Gastrocnemius medialis (tissue), 4 donors: ENCODE measurements at places on chromosomes 6 and 20. TPM values are rescaled to one million over a fixed set of nuclear protein-coding genes. Genes with fewer than 3 reads are reported as not detected.
A peak's percentile ranks its signal among the peaks of the same experiment; 100 is the strongest.

GRCh38 chr6:14754751-14755513, 490.9 kb upstream of the JARID2 start:
- no peaks in the 10 kb centered on the region for H3K27me3 ChIP-seq
- no peak overlapping the region for H3K27ac ChIP-seq
- H3K4me1 ChIP-seq: no peaks in the 10 kb centered on the region
- H3K4me3 ChIP-seq: no peak overlapping the region
- H3K36me3 ChIP-seq: no peaks in the 10 kb centered on the region
- DNase-seq: no peak

GRCh38 chr6:36986704-36987047, 680 bp upstream of the MTCH1 start:
- H3K4me3 ChIP-seq: peak overlapping the region; percentile 98
- H3K4me1 ChIP-seq: peaks cover 31% of the 10 kb centered on the region
- no peak for DNase-seq
- H3K36me3 ChIP-seq: no peaks in the 10 kb centered on the region
- no peaks in the 10 kb centered on the region for H3K27me3 ChIP-seq
- peak overlapping the region; percentile 92 for H3K27ac ChIP-seq

GRCh38 chr6:44010411-44011349, 116.6 kb downstream of the MRPL14 start:
- peak overlapping the region; percentile 68 for H3K27ac ChIP-seq
- peak; percentile 65 for DNase-seq
- H3K36me3 ChIP-seq: no peaks in the 10 kb centered on the region
- peaks cover 31% of the 10 kb centered on the region for H3K4me1 ChIP-seq
- no peaks in the 10 kb centered on the region for H3K27me3 ChIP-seq
- no peak overlapping the region for H3K4me3 ChIP-seq

- no peak overlapping the region for H3K4me3 ChIP-seq
- H3K27ac ChIP-seq: peak overlapping the region; percentile 75
- DNase-seq: no peak
- H3K27me3 ChIP-seq: no peaks in the 10 kb centered on the region
These were observed 465.4 kb upstream of the BTBD3 start for GRCh38 chr20:11452326-11452725.

GRCh38 chr6:137019476-137020272, 25.1 kb downstream of the IL20RA start:
- H3K4me3 ChIP-seq: no peak overlapping the region
- H3K27me3 ChIP-seq: no peaks in the 10 kb centered on the region
- H3K36me3 ChIP-seq: no peaks in the 10 kb centered on the region
- H3K27ac ChIP-seq: no peak overlapping the region
- DNase-seq: no peak
- H3K4me1 ChIP-seq: no peaks in the 10 kb centered on the region

DNA sequence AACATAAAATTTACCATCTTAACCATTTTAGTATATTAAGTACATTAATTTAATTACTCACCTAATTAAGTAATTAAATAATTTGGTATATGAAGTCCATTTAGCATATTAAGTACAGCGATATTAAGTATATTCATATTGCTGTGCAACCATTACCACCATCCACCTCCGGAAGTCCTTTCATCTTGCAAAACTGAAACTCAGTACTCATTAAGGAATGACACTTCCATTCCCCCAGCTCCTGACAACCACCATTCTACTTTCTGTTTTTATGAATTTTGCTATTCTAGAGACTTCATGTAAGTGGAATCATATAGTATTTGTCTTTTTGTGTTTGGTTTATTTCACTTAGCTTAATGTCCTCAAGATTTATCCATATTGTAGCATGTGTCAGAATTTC, 61.1 kb upstream of the GTSF1L start:
- H3K4me1 ChIP-seq: no peaks in the 10 kb centered on the region
- H3K27me3 ChIP-seq: no peaks in the 10 kb centered on the region
- no peak overlapping the region for H3K4me3 ChIP-seq
- DNase-seq: no peak

GRCh38 chr6:130788954-130789353, 38.3 kb upstream of the SMLR1 start:
- DNase-seq: no peak
- no peak overlapping the region for H3K27ac ChIP-seq
- H3K27me3 ChIP-seq: no peaks in the 10 kb centered on the region
- no peak overlapping the region for H3K4me3 ChIP-seq
- no peaks in the 10 kb centered on the region for H3K4me1 ChIP-seq

- H3K4me3 ChIP-seq: no peak overlapping the region
- no peaks in the 10 kb centered on the region for H3K27me3 ChIP-seq
- H3K27ac ChIP-seq: no peak overlapping the region
- H3K4me1 ChIP-seq: no peaks in the 10 kb centered on the region
- DNase-seq: no peak
These were observed 128.4 kb upstream of the JAG1 start for GRCh38 chr20:10802236-10802635.

DNA sequence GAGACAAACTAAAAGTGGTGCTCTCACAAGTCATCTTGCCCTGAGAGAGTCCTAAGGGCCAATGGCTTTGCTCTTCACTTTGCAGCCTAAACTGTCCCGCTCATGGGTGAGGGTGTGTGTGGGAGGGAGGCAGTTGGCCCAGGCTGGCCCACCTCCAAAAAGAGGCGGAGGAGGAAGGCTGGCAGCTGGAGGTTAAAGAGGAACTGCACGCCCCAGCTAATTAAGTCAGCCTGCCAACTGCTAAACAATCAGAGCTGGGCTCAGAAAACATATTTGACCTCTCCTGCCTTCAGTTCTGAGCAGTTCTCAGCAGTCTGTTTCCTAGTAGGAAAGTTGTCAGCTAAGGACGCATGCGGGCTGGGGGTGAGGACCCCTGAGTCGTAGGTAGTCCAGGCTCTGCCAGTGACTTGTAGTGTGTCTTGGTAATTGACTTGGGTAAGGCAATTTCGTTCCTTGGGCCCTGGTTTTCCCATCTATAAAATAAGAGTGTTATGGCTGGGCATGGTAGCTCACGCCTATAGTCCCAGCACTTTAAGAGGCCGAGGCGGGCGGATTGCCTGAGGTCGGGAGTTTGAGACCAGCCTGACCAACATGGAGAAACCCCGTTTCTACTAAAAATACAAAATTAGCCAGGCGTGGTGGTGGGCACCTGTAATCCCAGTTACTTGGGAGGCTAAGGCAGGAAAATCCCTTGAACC, 17.0 kb downstream of the GSS start:
- no peak overlapping the region for H3K4me3 ChIP-seq
- peak; percentile 57 for DNase-seq
- H3K27ac ChIP-seq: peak overlapping the region; percentile 77
- H3K27me3 ChIP-seq: no peaks in the 10 kb centered on the region

- H3K27ac ChIP-seq: no peak overlapping the region
- DNase-seq: no peak
- no peak overlapping the region for H3K4me3 ChIP-seq
These were observed 89.4 kb downstream of the CEP162 start for GRCh38 chr6:84137989-84138575.

DNA sequence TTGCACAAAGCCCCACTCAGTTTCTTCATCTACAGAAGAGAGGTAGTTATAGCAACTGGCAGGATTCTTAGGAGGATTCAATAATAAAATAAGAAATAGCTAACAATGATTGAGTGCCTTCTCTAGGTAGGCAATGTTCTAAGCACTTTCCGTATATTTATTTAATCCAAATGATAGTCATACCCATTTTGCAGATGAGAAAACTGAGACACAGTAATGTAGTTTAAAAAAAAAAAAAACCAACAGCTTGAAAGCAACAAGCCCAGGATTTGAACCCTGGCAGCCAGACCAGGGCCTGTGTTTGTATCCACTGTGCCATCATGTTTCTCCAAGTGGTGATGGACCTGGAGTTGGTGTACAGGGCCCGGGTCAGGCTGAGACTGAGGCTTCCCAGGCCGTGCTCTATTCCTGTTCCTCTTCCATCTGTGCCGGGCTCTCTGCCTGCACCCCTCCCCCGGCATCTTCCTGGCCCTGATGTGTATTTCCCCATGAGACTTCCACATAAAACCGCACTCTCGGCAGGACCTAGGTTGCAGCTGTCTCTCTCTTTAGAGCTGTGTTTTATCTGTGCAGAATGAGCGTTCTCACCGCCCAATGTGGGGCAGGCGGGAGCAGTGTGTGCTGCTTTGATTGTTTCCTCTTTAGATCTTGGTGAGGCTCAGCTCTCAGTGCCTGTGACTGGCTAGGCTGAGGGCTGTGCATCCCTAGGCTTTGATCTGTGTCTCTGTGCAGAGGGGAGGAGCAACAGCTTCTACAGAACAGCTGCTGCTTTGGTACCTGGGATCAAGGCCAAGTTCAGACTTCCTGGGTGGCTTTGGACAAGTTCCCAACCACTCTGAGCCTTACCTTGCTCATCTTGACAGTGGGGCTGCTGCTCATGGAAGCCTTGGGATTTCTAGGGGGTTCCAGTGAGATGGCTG, 49.5 kb downstream of the TOX2 start:
- DNase-seq: no peak
- no peaks in the 10 kb centered on the region for H3K4me1 ChIP-seq
- H3K27ac ChIP-seq: no peak overlapping the region
- H3K4me3 ChIP-seq: no peak overlapping the region
- H3K27me3 ChIP-seq: peaks cover 4% of the 10 kb centered on the region

- no peak overlapping the region for H3K27ac ChIP-seq
- DNase-seq: no peak
- H3K4me1 ChIP-seq: no peaks in the 10 kb centered on the region
- no peaks in the 10 kb centered on the region for H3K27me3 ChIP-seq
- no peak overlapping the region for H3K4me3 ChIP-seq
These were observed 29.2 kb downstream of the NOX3 start for GRCh38 chr6:155426408-155426945.

- no peaks in the 10 kb centered on the region for H3K27me3 ChIP-seq
- DNase-seq: no peak
- H3K36me3 ChIP-seq: peaks cover 17% of the 10 kb centered on the region
- peak overlapping the region; percentile 42 for H3K27ac ChIP-seq
These were observed 3.7 kb downstream of the TNFAIP3 start for GRCh38 chr6:137870744-137871247.

- no peaks in the 10 kb centered on the region for H3K4me1 ChIP-seq
- no peak overlapping the region for H3K27ac ChIP-seq
- H3K36me3 ChIP-seq: no peaks in the 10 kb centered on the region
- H3K27me3 ChIP-seq: no peaks in the 10 kb centered on the region
These were observed 8.5 kb upstream of the SNRPC start for GRCh38 chr6:34748757-34749156.

DNA sequence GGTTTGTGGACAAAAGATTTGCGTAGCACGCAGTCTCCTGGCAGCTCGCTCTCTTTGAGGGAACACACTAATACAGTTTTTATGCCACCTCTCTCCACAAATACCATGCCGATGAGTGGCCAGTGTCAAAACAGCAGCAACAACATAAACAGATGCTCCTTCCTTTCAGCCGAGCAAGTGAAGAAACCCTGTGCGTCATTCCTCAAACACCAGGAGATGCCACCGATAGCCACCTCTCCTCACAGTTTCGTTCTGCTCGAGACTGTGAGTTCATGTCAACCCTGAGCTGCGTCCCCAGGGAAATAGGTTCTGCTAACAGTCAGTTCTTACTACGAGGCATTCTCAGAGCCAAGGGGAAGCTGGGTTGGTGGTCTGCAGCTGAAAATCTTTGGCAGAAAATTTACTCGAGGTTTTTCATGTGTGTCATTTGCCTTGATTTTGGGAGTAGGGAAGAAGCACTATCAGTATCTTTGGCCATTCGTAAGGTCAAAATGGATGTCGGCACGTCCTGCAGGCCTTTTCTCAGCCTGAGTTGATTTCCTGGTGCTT, 59.9 kb downstream of the EYA2 start:
- H3K4me3 ChIP-seq: no peak overlapping the region
- H3K4me1 ChIP-seq: no peaks in the 10 kb centered on the region
- no peak for DNase-seq

DNA sequence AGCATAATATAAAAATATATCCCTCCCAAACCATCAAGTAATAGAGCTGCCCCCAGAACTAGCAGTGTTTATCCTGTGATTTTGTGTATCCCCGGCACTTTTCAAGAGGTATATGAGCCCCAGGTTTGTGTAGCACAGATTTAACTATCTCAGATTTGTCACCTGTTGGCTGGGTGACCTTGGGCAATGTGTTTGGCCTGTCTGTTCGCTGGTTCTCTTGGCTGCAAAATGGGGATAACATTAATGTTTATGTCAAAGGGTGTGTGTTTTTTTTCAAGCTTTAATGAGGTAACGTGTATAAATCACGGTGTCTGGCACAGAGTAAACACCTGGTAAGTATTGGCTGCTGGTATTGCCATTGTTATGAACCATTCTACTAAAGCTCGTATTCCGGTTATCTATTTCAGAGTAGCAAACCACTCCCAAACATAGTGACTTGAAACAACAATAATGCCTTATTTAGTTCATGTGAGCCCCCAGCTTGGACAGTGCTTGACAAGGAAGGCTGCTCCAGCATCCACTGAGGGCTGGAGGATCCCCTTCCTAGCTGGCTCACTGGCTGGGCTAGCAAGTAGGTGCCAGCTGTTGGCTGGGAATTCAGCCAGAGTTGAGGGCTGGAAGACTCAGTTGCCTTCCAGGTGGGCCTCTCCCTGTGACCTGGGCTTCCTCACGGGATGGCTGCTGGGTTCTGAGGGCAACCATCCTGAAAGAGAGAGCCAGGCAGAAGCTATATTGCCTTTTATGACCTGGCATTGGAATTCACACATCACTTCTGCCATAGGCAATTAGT, 36.2 kb downstream of the PDRG1 start:
- no peaks in the 10 kb centered on the region for H3K36me3 ChIP-seq
- H3K27me3 ChIP-seq: no peaks in the 10 kb centered on the region
- H3K4me1 ChIP-seq: no peaks in the 10 kb centered on the region
- no peak for DNase-seq
- no peak overlapping the region for H3K27ac ChIP-seq
- H3K4me3 ChIP-seq: no peak overlapping the region

GRCh38 chr20:51666126-51666525, 102.1 kb downstream of the ATP9A start:
- H3K36me3 ChIP-seq: no peaks in the 10 kb centered on the region
- no peaks in the 10 kb centered on the region for H3K4me1 ChIP-seq
- H3K27ac ChIP-seq: no peak overlapping the region
- H3K27me3 ChIP-seq: no peaks in the 10 kb centered on the region

The ANGPT4 gene
- total RNA-seq: 0.04 TPM

The FOXS1 gene
- total RNA-seq: not detected

The PRL gene
- not detected for total RNA-seq

The PDCD2 gene
- 61.5 TPM for total RNA-seq

The ARFGAP1 gene
- total RNA-seq: 24.4 TPM

The EDEM2 gene
- 7.2 TPM for total RNA-seq

The TAB2 gene
- total RNA-seq: 70.9 TPM

The HFE gene
- 2.0 TPM for total RNA-seq

The GPLD1 gene
- total RNA-seq: 0.07 TPM

The TNFRSF21 gene
- 3.5 TPM for total RNA-seq

The APMAP gene
- 30.9 TPM for total RNA-seq

The BTNL2 gene
- total RNA-seq: not detected
